ENCODE measurements at places on chromosomes 12 and 14.
A peak's percentile ranks its signal among the peaks of the same experiment; 100 is the strongest.

GRCh38 chr14:99208318-99208717, 63.7 kb downstream of the BCL11B start:
- DNase-seq: no peak

DNA sequence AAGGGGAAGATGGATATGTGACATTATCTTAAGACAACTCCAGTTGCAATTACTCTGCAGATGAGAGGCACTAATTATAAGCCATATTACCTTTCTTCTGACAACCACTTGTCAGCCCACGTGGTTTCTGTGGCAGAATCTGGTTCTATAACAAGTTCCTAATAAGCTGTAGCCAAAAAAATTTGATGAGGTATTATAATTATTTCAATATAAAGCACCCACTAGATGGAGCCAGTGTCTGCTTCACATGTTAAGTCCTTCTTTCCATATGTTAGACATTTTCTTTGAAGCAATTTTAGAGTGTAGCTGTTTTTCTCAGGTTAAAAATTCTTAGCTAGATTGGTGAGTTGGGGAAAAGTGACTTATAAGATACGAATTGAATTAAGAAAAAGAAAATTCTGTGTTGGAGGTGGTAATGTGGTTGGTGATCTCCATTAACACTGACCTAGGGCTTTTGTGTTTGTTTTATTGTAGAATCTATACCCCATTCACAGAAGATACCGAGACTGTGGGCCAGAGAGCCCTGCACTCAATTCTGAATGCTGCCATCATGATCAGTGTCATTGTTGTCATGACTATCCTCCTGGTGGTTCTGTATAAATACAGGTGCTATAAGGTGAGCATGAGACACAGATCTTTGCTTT, 36.9 kb downstream of the PSEN1 start:
- peak; percentile 19 for DNase-seq

DNA sequence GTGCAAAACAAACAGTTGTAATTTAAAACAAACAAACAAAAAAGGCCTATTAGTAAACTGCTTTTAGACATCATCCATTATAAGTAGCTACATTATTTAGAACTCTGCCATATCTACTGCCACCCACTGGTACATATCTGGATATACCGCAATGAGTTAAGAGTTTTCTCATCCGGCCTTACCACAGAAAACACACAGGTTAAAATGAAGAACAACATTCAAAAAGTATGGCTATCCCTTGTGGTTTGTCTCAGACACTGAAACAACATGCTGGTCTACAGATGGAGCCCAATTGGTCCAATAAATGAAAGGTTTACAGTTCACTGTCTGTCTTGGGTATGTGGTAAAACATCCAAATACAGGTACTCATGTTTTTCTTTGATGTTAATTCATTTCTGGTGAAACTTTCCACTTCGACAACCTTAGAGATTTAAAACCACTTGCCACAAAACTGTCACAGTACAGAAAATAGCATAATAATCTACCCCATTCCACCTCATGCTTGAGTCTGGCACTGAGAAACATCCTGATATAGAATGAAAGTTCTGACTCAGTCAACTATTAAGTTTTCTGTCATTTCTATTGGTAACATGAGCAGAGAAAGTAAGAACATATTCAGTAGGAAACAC, 354.3 kb downstream of the CEP128 start:
- DNase-seq: no peak

GRCh38 chr12:121224591-121224990, 14.7 kb downstream of the P2RX4 start:
- no peak for DNase-seq

- peak; percentile 79 for DNase-seq
Measured at GRCh38 chr14:95516554-95517181, at the start of gene SYNE3. Gene SYNE3 (minus strand): TSS chr14:95516650. CDS start chr14:95475821, 40,829 bp downstream.

DNA sequence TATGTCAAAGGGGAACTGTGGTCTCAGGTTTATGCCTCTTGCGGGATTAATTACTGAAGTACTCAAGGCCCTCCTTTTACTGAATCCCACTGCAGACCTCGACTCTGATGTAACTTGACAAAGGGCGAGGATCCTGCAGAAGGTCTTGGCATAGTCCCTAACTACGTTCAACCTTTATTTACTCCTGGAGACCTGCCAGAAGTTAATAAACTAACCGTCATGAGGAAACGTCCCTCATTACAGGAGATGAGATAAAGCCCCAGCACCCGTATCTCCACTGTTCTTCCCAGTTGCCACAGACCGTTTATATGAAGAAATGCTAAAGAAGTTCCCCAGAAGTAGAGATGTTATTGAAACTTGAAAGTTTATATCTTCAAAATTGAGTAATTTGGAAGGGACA, 190.9 kb downstream of the ETV6 start:
- DNase-seq: no peak

- DNase-seq: no peak
Measured at GRCh38 chr12:116425256-116426193, 133.7 kb upstream of the MAP1LC3B2 start.

DNA sequence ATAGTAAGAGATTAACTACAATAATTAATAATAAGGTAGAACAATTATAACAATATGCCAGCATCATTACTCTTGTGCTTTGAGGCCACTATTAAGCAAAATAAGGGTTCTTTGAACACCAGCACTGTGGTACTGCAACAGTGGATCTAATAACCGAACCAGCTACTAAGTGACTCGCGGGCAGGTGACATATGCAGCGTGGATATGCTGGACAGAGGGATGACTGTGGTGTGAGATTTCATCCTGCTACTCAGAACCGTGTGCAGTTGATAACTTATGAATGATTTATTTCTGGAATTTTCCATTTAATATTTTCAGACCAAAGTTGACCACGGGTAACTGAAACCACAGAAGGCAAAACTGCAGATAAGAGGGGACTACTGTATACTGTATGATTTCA, 34.4 kb downstream of the BMAL2 start:
- DNase-seq: no peak

- DNase-seq: no peak
Measured at GRCh38 chr14:105149146-105149781, 19.3 kb downstream of the JAG2 start.

- DNase-seq: no peak
Measured at GRCh38 chr12:80590085-80590484, 117.3 kb upstream of the MYF6 start.

GRCh38 chr12:69157023-69157655, 82.2 kb upstream of the CPSF6 start:
- peak; percentile 21 for DNase-seq

GRCh38 chr12:34299802-34300193, 277.5 kb downstream of the ALG10 start:
- DNase-seq: no peak

DNA sequence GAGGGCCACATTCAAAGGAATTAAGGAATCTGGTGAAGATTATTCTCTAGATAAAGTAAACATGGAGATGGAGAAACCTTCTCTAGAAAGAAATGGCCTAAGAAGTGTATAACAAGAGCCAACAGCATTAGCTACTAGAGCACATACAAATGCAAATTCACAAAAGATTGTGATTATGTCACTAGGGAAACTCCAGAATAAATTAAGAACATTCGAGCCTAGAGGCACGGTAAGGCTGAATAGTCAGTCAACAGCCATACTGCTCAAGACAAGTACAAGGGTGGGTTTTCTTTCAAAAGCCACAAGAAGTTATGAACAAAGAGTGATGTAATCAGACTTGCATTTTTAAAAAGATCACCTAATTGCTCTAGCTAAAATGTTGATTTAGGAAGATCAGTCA, 25.4 kb downstream of the PPP4R3A start:
- DNase-seq: no peak

DNA sequence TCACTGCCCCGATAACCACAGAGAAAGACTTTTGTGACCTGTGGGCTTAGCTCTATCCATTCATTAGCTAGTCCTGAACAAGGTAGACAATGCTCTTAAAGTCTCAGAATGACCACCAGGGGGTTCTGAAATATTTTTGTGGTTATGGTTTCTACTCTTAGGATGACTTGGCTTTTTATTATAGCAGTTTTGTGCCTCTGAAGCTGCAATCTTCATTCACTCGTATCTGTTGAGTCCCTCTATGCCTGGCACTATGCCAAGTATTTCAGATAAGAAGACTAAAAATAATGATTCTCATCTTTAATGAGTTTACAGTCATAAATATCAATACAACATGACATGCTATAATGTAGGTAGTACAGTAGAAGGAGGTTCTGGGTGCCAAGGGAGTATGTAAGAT, 130.8 kb upstream of the TRHDE start:
- no peak for DNase-seq

DNA sequence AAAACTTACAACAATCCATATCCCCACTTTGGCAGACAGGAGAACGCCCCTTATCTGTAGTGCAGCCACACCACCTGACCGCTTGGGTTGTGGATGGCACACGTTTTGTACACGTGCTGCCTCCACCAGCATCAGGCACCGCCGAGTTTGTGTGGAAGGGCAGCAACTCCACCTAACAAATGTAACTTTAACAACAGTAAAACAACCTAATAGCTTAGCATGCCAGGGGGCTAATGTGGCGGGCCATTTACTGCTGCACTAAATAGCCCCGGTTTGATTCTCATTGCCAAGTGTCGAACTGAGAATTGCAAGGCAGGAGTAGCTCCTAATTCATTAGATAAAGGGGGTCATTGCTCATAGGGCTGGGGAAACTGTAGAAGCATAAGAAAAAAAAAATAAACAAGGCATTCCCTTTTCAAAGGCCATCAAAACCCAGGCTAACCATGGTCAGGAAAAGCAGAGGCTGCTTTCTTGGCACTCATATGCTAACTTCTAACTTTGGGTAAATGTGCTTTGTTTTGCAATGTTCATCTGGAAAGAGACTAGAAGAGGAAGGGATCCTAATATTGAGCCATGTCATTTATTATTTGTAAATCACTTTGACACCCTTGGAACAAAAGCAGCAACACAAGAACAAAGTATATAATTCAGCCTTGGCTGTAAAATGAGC, 279.7 kb upstream of the SOX5 start:
- no peak for DNase-seq

DNA sequence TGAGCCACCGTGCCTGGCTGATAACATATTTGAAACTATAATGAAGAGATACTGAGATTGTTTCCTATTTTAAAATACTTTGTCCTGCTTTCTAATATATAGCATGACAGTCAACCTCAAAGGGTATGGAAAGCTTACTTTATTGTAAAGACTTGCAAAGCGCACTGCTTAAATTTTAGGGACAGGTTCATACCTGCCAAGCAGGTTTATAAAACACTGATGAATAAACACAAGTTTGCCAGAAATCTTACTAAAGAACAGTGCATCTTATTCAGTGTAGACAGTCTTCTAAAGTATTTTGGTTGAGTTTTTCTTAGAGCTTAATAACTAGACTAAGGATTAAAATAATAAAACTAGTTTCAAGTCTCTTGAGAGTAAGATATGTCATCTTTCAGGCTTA, 4.8 kb downstream of the C12orf71 start:
- no peak for DNase-seq

DNA sequence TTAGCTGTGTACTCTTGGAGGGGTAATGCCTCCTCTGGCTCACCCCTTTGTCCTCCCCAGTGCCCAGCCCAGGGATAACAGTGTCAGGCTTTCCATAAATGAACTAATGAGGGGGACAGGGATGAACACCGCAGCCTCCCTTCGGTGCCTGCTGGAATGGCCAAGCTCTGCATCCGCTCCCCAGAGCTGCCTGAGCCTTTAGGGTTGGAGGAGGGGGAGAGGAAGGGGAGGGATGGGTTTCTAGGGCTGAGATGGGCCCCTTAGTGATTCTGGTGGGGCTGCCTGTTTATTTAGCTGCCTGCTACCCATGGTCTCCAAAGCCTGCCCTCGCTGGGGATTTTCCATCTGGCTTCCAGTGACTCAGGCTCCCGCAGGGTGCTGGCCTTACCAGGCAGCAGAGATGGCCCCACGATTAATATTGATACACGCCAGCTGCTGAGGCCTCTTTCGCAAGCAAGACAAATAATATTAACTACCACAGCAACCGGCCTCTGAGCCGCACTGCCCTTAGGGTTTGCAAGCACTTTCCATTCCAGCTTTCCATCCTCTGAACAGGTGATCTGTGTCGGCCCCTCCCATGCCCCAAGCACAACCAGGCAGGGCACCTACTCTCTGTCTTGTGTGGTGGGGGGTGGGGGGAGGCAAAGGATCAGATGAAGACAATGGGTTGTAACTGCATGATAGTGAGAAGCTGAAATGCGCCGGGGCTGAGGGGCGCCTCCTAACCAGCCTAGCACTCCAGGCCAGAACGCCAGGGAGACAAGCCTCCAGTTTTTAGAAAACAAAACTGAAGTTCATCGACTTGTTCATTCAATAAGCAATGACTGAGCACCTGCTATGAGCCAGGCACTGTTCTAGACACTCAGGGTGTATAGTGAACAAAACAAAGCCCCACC, 56.7 kb downstream of the C14orf132 start:
- no peak for DNase-seq

- no peak for DNase-seq
Measured at GRCh38 chr12:84789184-84789583, 123.4 kb downstream of the SLC6A15 start.

DNA sequence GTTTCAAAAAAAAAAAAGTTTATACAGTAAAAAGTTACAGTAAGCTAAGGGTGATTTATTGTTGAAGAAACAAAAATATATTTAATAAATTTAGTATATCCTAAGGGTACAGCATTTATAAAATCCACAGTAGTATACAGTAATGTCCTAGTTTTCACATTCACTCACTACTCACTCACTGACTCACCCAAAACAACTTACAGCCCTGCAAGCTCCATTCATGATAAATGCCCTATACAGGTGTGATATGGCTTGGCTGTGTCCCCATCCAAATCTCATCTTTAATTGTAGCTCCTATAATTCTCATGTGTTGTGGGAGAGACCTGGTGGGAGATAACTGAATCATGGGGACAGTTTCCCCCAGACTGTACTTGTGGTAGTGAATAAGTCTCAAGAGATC, 61.7 kb downstream of the TC2N start:
- DNase-seq: no peak

DNA sequence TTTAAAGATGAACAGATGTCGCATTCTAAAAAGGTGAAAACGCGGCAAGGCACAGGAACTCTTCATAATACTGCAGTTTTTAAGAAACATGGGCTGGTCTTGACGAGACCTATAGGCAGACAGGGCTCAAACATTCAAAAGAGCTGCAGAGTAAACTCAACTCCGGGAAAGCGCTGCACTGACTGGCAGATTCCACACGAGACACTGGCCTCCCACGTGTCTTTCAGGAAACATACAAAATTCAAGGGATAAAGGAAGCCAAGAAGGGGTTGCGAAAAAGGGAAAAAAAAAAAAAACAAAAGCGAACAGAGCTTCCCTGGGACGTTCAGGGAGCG, 614 bp upstream of the ARF6 start:
- DNase-seq: peak; percentile 62

DNA sequence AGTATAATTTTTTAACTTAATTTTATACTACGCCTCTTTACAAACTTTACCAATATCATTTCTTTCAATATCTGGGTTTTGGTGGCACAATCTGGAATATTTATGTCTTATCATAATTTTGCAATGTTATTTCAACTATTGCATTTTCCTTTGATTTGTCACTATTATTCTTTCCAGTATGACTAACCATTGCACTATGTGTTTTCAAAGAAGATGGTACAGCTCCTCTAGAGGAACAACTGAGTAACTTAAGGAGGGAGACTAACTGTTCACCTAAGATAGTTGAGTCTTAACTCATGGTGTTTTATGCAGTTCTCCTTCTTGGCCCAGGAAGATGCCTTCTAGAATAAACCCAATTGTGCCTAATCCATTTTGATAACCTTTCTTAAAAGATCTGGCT, 60.5 kb upstream of the KIF21A start:
- DNase-seq: no peak

- DNase-seq: no peak
Measured at GRCh38 chr12:30694412-30695198, 1.1 kb downstream of the IPO8 start.

- no peak for DNase-seq
Measured at GRCh38 chr14:34113005-34113511, 162.2 kb upstream of the EGLN3 start.

- no peak for DNase-seq
Measured at GRCh38 chr14:96267336-96267735, 11.3 kb downstream of the BDKRB1 start.
